AG09319 (cell line): ENCODE measurements at places on chromosomes 3 and 15.

DNA sequence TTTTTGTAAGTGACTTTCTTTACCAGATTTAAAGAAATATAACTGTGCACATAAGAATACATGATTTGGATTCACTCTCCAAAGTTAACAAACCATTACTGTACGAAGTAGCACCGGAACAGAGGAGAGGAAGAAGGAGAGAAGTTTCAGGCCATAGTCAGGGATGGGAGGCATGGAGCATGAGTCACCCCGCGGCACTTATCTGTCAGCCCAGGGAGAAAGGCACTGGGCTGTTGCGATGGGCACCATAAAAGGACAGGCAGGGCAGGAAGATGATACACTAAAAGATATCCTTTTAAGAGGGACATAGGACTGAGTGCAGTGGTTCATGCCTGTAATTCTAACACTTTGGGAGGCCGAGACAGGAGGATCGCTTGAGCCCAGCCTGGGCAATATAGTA, 37.0 kb downstream of the TTC23 start:
- DNase-seq, result no peak

DNA sequence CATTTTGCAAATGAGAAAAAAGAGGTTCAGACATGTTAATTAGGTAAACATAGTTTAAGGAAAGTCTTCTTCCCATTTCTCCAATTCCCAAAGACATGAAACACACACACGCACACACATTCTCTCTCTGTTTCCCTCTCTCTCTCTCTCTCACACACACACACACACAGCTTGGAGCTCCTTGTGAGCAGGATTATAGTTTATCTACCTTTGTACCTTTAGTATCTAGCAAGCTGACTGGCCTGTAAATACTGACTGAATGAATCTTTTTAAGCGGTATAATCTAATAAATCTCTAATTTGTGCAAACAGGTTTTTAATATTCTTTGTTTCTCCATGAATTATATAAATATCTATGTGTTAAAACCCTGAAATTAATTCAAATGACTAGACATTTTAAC, 73.3 kb downstream of the UACA start:
- no peak for DNase-seq

- no peak for DNase-seq
Measured at GRCh38 chr3:115903843-115904242, 280.5 kb downstream of the GAP43 start.

DNA sequence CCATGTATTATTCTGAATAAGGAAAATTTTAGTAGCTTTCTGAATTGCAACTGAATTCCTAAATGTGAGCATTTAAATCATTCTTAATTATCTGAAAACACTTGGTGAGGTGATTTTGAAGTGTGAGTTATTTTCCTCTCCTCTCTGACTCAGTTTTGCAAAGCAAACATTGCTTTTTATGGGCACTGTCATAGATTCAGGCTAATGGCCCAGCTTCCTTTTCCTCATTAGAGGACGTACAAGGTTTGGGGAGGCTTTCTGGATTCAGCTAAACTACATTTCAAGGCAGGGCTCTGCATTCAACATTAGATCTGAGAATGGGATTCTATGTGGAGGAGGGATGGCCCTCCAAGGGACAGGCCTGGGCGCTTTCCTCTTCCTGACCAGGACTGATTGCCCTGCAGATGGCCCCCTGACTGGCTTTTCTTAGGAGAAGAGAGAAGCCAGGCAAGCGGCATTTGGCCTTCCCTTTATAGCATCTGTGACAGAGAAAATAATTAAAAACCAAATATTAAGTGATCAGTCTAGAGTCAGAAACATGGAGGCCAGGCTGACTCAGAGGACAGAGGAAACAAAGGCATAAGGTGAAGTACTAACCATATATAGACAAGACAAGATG, 53.0 kb upstream of the STXBP5L start:
- DNase-seq, result no peak

GRCh38 chr3:71421820-71422566, 161.5 kb downstream of the FOXP1 start:
- DNase-seq, result no peak

- DNase-seq, result no peak
Measured at GRCh38 chr3:34568766-34569165, 770.3 kb downstream of the PDCD6IP start.

DNA sequence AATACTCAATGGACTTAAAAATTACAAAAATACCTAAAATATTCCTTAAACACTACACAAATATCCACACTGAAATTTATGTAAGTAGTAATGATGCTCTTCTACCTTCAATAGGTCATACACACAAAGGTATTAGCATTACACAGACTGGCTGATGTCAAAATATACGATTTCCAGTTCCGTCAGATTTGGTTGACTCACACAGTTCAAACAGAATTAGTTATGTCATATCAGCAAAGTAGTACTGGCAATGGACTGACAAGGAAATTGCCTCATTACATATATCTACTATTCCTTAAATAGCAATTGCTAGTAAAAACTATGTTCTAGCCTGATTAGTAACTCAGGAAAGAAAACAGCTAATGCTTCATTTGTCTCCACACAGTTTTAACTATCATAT, 70.8 kb downstream of the ADAM10 start:
- DNase-seq, result no peak

DNA sequence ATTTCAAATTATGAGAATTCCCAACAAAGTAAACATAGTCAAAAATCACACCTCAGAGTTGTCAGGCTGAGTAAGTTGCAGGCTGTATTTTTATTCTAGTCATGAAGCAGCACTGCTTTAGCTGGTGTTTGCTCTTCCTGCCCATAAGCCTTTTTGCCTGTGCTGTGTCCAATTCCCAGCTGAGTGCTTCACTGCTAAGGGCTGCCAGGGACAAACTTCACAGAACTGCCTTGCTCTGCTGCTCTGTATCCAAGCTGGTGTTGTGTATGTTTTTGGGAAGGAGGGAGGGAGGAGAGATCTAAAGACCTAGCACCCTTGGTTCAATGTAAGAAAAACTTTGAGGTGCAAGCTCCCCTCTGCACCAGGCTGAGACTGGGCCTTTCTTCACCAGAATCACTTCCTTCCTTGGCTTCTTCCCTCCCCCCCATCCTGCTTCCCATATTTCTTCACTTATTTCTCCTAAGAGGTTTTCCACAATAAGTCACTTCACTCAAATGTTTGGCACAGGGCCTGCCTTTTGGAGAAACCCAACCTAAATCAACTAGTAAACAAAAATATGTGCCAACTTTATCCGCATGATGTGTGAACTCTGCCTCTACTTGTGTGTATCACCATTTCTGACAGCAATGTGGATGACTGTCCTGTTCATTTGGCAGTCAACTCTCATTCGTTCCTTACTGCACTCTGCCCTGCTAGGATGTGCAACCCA, 156.1 kb downstream of the TBL1XR1 start:
- peak; percentile 49 for DNase-seq

DNA sequence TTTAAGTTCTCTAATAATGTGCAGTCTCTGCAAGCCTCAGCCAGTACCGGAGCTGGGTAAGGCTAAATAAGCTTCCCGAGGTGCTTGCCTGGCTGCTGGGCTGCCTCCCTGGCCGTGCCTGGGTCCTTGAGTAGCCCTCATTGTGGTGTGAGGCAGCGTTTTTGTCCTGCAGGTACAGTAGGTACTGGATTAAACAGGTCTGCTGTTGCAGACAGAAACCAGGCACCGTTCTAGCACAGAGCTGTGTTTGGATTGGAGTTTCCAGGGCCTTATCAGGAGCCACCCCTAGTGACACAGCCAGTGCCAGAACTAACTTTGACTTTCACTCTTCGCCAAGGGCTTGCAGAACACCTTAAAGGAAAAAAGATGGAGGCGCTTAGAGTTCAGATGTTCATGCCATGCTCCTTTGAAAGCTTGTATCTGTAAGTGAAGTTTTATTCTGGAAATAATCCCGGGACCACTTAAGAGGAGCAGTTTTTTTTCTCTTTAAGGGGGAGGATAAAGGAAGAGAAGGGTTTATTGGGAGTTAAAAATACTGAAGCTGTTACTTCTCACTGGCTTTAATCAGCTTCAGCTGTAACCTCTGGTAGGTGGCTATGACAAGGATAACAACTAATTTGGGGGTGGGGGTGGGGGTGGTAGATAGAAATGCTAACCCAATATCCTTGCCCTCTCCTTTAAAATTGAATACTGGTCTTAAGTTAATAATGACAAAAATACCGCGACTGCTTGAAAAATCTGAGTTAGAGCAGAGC, 126.8 kb downstream of the MITF start:
- DNase-seq, result no peak

DNA sequence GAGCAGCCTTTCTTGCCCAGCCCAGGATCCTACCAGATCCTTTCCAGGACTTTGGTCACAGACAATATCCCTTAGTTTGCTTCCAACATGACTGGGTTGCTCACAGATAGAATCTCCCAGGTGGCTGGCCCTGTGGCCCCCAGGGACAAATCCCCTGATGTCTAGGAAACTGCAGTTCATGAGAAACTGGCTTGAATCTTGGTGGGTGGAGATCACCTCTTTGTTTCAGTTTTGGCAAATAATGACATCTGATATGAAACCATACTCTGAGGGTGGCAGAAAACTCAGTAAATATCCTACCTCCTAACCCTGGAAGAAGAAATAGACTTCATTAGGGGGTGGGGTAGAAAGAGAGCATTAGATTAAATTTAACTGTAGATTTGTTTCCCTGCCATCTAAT, 44.1 kb upstream of the PFN2 start:
- no peak for DNase-seq

DNA sequence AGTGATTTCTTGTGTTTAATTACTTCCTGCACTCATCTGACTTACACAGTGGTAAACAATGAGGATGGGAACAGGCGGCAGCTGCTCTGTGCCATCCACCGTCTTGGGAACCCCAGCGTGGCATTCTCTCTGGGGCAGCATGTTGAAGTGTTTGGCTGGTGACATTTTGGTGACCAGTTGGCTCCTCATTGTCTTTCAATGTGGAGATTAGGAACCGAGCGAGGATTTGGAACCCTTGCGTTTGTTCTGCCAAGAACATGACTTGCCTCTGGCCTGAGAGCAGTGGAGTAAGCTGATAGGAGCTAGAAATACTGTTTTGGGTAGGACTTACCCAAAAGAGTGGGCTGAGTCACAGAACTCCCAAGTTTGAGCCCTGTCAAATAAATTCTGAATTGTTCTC, 88.8 kb downstream of the IGF1R start:
- no peak for DNase-seq

GRCh38 chr15:99321468-99321867, 70.2 kb downstream of the LRRC28 start:
- DNase-seq, result no peak

DNA sequence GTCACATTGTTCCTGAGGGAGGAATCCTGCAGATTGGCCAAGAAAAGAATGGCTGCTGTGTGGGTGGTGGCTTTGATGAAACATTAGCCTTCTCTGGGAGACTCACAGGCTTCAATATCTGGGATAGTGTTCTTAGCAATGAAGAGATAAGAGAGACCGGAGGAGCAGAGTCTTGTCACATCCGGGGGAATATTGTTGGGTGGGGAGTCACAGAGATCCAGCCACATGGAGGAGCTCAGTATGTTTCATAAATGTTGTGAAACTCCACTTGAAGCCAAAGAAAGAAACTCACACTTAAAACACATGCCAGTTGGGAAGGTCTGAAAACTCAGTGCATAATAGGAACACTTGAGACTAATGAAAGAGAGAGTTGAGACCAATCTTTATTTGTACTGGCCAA, 6.1 kb downstream of the PTX3 start:
- DNase-seq, result no peak

- DNase-seq, result no peak
Measured at GRCh38 chr3:124057420-124057819, 65.5 kb upstream of the ROPN1 start.
